ENCODE measurements at places on chromosomes 7 and 10.

- DNase-seq = no peak
Observed at GRCh38 chr10:12636571-12636970, 287.2 kb downstream of the CAMK1D start.

DNA sequence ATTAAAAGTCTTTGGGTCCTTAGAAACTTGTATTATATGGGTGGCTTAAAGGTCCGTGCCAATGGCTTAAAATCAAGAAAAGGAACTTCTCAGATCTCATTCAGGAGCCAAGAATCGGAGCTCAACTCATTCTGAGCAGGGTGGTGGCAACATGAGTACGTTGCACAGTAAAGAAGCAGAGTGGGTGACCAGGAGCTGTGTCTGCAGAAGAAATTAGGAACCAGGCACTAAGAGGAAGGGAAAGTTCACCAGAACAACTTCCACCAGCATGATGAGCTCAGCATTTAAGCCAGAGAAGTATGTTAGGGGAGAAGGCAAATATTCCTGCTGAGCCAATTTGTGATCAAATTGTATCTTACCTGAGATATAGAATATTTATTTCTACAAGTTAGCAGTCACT is 236.0 kb upstream of the NRP1 start:
- no peak for DNase-seq

DNA sequence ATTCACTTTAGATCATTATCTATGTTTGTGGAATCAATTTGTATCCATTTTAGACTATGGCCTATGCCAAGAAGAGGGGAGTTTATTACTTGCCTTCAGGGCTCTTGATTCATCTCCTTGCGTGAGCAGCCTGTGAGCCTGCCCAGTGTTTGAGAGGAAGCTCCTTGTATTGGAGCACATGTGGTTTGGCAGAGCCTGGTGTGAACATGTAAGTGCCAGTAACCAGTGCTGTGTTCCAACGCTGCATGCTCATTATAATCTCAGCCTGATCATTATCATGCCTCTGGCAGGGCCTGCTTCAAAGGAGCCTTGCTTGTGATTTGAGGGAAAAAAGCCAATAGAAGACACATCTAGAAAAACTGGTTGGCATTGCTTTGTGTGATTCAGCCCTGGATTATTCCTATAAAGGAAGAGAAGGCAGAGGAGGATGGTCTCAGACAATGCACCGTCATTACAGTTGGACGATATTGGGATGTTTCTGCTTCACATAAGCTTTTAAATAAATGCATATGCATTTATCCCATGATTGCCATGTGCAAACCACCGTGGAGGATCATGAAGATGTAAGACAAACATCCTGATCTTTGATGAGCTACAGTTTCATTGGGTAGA is 203.4 kb upstream of the AHR start:
- DNase-seq = no peak

- no peak for DNase-seq
Observed at GRCh38 chr10:36017137-36017536, 375.0 kb upstream of the FZD8 start.

DNA sequence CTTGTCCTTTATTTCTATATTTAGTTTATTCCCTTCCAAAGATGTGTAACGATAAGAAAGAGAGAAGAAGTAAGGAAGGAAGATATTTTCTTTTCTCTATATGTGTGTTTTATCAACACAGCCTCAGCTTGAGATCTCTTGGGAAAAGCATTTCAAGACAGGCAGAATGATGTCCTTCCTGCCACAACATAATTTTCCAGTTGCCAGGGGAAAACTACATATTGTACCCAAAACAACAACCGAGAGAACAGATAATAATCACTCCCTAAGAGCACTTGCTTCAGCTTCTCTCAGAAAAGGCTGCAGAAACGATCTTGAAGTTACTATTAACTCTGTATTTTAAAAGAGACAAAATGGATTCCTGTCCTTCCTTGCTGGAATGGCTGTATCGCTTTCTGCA is 151.4 kb upstream of the ITGB1 start:
- DNase-seq = no peak

GRCh38 chr7:112103246-112103645 is 103.0 kb downstream of the DOCK4 start:
- no peak for DNase-seq

GRCh38 chr10:78889536-78890063 is 179.2 kb upstream of the ZMIZ1 start:
- no peak for DNase-seq

GRCh38 chr10:42984761-42985325 is 92.0 kb upstream of the RET start:
- no peak for DNase-seq

DNA sequence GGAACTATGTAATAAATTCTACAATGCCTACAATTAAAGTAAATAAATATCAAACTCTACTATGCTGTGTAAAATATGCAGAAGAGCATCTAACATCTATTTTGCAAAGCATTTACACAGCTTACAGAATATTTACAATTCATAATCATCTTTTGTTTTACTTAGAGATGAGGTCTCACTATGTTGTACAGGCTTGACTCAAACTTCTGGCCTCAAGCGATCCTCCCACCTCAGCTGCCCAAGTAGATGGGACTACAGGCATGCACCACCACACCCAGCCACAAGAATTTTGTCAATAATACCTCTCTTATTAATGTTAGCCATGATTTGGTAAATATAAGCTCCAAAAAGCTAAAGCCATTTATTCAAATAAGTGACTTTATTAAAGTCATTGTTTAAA is 21.9 kb upstream of the CAV2 start:
- DNase-seq = no peak

GRCh38 chr10:103548006-103548405 is 54.5 kb downstream of the NEURL1 start:
- no peak for DNase-seq

DNA sequence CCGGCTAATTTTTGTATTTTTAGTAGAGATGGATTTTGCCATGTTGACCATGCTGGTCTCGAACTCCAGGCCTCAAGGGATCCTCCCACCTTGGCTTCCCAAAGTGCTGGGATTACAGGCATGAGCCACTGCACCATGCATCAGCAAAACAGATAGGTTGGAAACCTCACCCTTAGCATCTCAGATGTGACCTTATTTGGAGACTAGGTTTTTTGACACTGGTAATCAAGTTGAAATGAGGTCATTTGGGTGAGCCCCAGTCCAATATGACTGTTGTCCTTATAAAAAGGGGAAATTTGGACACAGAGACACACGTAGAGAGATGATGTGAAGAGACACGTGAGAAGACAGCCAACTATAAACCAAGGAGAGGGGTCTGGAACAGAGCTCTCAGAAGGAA is 42.5 kb upstream of the TPST1 start:
- no peak for DNase-seq

DNA sequence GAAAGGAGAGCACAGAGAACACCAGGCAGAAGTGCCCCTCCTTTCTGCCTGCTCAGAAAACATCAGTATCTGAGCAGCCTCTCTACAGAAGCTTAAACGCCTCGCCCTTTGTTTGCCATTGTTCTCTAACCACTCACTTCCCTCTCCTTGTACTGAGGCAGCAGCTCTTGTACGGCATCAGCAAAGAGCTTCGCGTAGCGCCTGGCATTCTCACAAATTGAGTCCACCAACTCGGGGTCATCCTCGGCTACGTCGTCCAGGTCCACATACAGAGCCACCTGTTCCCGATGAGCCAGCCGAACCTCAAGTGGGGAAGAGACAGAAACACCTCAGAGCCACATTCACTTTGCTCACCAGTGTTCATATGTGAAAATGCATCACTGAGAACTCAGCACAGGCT is 1.7 kb downstream of the MCM7 start:
- DNase-seq = no peak

GRCh38 chr10:119526621-119527592 is 15.6 kb downstream of the RGS10 start:
- DNase-seq = no peak

DNA sequence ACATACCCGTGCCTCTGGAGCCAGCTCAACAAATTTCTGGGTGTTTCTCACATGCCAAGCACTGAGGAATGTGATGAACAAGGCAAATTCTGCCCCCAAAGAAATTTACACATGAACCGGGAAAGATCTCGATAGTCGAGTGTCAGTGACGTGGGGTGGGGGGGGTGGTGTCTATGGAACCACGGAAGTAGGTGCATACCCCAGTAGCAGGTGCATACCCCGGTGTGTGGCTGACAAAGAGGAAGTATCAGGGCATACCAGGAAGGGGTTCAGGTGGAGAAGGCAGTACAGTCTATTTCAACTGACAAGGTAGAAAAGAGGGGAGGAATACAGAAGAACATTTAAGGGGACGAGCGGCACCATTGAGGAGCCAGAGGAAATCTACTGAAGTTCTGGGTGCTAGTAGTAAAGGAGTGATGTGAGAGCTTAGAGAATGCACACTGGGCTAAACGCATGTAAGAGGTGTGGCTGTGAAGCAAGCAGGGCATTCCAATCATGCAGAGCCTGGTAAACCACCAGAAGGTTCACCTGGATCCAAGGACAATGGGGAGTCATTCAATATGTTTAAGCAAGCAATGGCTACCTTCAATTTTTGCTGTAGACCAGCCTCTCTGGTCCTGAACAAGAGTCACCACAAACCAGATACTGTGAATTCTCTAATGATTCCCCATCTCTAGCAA is 6.2 kb downstream of the CCDC6 start:
- DNase-seq = no peak

GRCh38 chr7:133265821-133266220 is 12.9 kb downstream of the EXOC4 start:
- no peak for DNase-seq

DNA sequence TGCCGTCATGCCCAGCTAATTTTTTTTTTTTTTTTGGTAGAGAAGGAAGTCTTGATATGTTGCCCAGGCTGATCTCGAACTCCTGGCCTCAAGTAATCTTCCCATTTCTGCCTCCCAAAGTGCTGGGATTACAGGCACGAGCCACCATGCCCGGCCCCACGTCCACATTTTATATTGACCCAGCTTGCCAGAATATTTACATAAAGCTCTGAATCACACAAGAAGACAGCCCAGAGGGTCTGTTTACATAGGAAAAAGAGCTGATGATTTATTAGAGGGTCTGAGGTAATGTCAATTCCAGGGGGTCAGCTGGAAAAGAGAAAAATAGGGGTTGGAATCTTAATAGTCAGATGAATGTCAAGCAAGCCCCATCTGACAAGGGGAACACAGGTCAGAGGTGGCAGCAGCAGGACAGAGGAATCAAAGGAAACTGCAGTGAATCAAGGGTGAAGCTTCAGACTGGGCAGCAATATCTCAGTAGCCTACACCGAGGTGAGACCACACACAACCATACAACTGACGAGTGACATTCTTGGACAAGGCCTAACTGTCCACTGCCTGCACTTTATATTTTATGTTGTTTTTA is 15.8 kb upstream of the SLF2 start:
- DNase-seq = no peak

DNA sequence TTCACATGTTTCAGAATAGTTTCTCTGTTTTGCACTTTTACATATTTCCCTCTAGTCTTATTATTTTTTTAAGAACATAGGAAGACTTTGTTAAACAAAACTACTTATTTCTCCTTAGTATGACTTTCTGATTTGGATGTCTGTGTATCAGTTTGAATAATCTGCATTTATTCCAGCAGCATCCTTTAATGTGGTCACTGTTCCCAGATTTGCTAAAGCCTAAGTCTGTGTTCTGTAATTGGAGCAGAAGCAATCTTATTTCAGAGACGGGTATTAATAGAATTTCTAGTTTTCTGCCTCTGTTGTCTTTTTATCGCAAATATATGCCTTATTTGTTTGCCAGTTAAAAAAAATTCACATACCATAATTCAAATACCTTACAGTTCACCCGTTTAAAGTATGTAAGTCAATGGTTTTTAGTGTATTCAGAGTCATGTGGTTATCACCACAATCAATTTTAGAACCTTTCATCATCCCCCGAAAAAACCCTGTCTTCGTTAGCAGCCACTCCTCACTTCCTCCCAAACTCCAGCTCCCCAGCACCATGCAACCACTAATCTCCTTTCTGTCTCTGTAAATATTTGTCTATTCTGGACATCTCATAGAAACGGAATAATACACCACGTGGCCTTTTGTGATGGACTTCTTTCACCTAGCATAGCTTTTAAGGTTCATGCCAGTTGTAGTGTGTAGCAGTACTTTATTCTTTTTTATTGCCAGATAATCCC is 58.7 kb downstream of the INPP5F start:
- DNase-seq = no peak

DNA sequence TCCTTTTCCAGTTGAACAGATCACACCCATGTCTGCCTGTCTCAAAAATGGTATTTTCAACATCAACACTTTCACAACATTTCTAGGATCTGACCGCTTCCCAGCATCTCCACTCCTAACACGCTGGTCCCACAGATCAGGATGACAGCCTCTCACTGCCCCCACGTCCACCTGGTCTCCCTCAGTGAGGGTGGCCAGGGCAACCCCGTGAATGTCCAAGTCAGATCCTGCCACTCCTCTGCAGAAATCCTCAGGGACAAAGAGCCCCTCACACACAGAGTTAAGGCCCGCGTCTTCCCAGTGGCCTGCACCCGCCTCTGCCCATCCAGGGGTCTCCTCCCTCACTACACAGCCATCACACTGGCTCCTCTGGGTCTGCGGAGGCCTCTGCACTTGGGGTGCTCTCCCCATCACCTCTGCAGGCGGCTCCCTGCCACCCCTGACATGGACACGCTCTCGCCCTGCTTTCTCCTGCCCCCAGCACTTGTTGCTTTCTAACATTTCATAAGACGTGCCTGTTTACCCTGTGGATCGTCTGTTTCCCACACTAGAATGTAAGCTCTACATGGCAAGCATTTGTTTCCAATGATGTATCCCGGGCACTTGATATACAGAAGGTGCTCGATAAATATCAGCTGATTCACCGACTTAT is 20.0 kb downstream of the GNA12 start:
- DNase-seq = no peak

DNA sequence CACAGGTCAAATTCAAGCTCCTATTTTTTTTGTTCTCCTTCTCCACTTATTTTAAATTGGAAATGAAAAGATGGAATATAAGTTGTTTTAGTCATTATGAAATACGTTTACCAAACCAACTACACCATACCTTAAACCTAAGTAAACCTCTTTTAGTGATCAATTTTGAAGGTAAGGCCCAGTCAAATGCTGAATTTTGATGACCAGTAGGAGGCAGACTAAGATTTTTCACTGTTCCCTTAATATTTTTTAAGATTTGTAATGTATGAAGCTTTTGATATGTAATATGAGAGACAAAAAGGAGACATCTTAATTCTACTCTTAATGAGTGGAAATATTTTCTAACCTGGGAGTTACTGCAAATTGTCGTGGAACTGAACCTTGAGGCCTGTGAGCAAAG is 311.6 kb downstream of the EXOC4 start:
- no peak for DNase-seq
